ENCODE measurements at places on chromosomes 11 and 22.

- DNase-seq = no peak
These were observed 64.4 kb downstream of the GRAMD1B start for GRCh38 chr11:123494195-123495050.

- DNase-seq = no peak
These were observed 39.4 kb upstream of the TTC12 start for GRCh38 chr11:113274713-113275582.

- peak; percentile 35 for DNase-seq
These were observed 65.6 kb upstream of the SESN3 start for GRCh38 chr11:95296621-95297025.

- DNase-seq = no peak
These were observed 50.4 kb downstream of the TCP11L1 start for GRCh38 chr11:33089776-33090175.

- no peak for DNase-seq
These were observed 153.4 kb upstream of the B3GAT1 start for GRCh38 chr11:134565343-134565891.

GRCh38 chr11:69283446-69283845 is 10.5 kb upstream of the MYEOV start:
- no peak for DNase-seq

GRCh38 chr11:17864478-17864941 is 129.9 kb downstream of the KCNC1 start:
- DNase-seq = no peak

- DNase-seq = no peak
These were observed 661.9 kb downstream of the ETS1 start for GRCh38 chr11:127925475-127925874.

GRCh38 chr11:93532281-93532789 is 10.9 kb downstream of the SMCO4 start:
- no peak for DNase-seq

GRCh38 chr11:60511393-60511792 is 3.8 kb upstream of the MS4A13 start:
- DNase-seq = no peak
